Vagina (tissue), 2 donors: ENCODE measurements at places on chromosomes 4 and X.

- no peak for DNase-seq
These were observed 6.2 kb downstream of the NAT8L start for GRCh38 chr4:2065106-2065930.

DNA sequence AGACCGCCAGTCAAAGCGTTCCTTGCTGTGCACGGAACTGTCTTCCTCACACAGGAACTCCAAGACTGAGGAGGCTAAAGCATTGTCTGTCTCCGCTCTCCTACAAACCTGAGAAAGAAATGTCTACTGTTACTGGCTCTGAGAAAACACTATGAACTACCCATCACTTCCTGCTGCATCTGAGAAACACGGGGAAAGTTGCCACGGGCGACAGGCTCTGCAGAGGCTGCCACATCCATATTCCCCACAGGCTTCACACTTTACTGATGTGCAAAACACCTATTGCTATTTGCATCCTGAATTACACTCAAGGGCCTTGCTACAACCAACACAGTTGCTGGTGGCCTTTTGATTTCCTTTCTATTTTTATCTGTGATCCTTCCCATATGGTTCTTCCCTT is 59.0 kb downstream of the AFAP1 start:
- no peak for DNase-seq

- DNase-seq, result no peak
These were observed 10.3 kb downstream of the CYP4V2 start for GRCh38 chr4:186201535-186202230.

GRCh38 chr4:20698382-20698781 is 1.9 kb upstream of the PACRGL start:
- DNase-seq, result no peak

DNA sequence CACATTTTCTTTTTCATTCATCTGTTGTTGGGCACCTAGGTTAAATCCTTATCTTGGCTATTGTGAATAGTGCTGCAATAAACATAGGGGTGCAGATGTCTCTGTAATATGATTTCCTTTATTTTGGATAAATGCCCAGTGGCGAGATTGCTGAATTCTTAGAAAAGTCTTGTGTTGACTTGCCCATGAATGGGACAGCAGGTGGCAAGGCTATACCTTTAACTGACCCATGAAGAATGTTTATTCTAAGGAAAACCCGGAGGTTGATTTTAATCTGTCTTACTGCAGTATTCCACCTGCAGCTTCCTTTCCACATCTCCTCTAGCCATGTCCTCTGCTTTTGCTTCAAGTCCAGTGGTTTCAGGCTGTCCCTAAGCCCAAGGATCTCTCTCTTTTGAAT is 220.6 kb downstream of the SNCA start:
- no peak for DNase-seq

DNA sequence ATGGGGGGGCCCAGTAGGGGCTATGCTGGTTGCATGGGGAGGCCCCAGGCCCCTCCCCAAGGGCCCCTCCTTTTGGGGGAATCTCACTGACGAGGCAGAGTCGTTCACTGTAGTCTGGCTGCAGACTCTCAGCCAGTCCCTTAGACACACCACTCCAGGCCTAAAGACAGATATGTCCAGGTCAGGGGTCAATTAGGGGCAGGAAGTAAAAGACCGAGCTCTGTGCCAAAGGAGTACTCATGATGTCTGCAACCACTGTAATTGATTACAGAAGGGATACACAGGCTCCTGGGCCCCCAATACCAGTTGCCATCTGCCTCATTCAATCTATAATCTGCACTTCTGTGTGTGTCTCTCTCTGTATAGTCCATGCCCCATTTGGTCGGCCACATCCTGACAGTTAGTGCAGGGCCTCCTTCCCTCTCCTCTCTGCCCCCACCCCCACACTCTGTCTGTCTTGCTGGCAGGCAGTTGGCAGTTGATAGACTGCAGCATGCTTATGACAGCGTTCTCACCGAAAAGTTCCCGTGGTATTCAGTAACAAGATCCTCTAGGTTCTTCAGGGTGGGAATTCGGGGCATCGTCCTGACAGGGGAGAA is 1.3 kb upstream of the CXorf65 start:
- DNase-seq, result no peak

- DNase-seq, result no peak
These were observed 119.9 kb downstream of the ASMT start for GRCh38 chrX:1734806-1735205.

DNA sequence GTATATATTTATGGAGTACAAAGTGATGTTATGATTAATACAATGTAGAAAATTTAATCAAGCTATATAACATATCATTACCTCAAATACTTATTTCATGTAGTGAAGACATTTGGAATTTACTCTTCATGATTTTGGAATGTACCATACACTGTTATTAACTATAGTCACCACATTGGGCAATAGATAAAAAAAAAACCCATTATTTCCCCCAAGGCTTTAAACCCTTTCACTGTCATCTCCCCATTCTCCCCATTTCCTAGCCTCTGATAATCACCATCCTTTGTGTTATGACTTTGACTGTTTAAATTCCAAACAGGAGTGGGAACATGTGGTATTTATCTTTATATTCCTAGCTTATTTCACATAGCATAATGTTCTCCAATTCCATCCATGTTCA is 2189.1 kb upstream of the AGA start:
- no peak for DNase-seq

- no peak for DNase-seq
These were observed 186.4 kb downstream of the PPP4R3C start for GRCh38 chrX:27276751-27277150.

DNA sequence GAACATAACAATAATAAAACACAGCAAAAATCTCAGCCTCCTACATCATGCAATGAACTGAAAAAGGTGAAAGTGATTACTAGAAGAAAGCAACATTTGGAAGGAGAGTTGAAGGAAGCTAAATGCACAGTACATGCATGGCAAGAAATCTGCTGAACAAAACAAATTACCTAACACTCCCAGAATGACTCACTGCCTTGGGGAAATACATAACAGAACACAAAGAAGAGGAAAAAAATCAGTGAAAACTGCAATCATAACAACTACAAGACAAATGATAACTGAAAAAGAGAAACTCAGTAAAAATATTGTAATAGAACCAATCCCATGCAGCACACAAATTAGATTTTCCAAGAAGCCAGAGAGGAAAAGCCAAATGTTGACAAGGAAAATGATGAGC is 1513.2 kb downstream of the ARAP2 start:
- DNase-seq, result no peak

DNA sequence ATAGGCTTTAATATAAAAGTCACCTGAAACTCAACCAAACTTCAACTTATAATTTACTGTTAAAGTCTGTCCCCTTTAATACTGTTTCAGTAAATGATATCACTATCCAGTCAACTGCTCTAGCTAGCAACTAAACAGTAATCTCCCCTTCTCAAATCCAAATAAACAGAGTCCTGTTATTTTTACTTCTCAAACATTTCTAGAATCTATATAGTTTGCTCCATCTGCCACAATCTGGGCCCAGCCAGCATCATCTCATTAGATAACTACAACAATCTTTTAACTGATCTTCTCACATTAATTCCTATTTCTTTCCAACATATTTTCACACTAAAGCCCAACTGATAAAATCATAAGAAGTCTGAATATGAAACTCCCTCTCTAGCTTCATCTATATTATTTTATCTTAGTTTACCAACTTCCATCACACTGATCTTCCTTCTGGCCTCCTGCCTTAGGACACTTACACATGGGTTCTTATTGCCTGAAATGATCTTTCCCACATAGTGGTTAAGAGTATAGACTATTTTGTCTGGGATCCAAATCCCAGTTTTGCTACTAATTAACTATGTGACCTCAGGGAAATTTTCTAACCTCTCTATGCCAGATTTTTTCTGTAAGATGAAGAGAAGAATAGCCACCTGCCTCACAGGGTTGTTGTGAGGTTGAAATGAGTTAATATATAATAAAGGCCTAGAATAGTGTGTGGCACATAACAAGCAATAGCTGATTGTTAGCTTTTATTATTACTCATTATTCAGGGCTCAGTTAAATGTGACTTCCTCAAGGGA is 18.6 kb downstream of the TBCK start:
- no peak for DNase-seq

GRCh38 chrX:22105231-22105630 is 73.1 kb downstream of the PHEX start:
- no peak for DNase-seq

- DNase-seq, result no peak
These were observed 38.8 kb downstream of the REPS2 start for GRCh38 chrX:16985286-16985685.

GRCh38 chr4:124278477-124278876 is 434.1 kb downstream of the ANKRD50 start:
- DNase-seq, result no peak

DNA sequence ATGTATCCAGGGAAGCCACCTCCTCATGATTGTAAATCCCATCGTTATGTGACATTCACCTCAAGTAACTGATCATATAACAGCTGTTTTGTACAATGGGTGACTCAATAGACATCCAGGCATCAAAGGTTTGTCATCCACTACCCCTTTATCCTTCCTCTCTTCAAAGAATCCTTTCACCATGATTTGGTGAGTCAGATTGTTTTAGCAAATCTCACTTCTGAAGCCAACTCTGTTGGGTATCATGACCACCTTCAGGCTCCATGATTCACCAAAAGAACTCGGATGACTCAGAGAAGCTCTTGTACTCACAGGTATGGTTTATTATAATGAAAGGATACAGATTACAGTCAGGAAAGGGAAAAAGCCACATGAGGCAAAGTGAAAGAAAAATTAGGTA is 132.1 kb downstream of the PWWP3B start:
- no peak for DNase-seq

DNA sequence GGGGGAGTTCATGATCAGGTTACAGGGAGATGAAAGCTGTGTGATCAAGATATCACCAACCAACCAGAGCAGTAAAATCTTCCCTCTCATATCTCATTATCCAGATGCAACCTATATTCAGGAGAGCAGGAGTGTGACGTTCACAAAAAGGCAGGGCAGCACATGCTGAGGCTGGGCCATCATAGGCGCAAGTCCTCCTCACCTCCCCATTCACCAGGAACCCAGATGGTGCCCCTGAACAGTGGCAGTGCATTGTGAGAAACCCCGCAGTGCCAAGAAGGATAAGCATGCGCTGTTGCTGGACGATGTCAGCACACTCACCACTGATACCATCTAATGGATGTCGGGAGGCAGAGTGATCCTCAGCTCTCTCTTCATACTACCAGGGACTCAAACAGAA is 170.9 kb downstream of the COL25A1 start:
- DNase-seq, result no peak

- no peak for DNase-seq
These were observed 68.4 kb downstream of the USP38 start for GRCh38 chr4:143253166-143253565.

- no peak for DNase-seq
These were observed 230.7 kb downstream of the GPC3 start for GRCh38 chrX:133754657-133755056.

DNA sequence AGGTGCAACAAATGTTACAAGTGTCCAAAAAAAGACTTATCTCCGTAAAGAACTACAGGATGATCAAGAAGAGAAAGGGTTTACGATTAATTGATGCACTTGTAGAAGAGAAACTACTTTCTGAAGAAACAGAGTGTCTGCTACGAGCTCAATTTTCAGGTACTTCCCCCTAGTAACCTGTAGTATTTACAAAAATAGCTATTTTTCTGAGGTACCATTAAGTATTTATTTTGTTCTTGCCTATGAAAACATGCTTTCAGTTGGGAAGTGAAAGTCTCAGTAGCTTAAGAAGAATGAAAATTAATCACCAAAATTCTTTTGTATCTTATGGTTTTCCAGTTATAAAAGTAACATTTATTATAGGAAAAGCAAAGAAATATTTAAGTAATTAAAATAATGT is 5.9 kb downstream of the THAP9 start:
- DNase-seq, result no peak

- no peak for DNase-seq
These were observed 10.8 kb downstream of the FTHL17 start for GRCh38 chrX:31061091-31061490.

DNA sequence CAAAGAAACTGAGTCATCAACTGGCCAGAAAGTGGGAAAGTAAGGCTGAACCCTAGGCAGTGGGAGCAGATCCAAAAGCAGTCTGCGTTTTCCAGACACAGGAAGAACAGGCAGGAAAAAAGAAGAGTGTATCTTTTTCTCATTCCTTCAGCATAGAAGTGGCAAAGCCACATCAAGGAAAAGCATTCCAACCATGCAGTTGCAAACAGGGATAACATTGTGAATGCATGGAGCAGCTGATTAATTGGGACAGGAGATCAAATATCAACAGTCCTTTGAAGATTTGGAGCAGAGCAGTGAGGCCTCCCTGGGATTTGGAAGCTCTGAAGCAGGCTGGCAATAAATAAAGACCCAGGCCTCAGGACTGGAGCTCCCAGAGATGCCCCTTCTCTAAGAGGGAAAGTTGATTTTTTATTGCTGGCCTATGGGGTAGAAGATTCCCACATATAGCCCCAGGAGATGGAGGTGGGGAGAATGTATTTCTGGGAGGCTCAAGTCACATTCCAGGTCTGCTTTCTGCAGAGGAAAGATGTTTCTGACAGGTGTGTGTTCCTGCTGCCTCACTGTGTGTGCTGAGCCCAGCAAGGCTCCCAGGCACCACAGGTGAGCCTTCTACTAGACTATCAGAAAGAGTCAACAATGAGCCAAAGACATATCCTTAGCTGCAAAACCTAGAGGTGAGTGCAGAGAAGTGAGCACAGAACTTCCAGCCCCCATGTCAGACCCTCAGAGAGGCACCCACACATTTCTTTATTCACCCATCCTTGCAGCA is 222.5 kb downstream of the RAB28 start:
- no peak for DNase-seq

GRCh38 chr4:182825003-182825402 is 92.2 kb downstream of the DCTD start:
- DNase-seq, result no peak

GRCh38 chrX:46722742-46723568 is 36.0 kb downstream of the SLC9A7 start:
- no peak for DNase-seq

DNA sequence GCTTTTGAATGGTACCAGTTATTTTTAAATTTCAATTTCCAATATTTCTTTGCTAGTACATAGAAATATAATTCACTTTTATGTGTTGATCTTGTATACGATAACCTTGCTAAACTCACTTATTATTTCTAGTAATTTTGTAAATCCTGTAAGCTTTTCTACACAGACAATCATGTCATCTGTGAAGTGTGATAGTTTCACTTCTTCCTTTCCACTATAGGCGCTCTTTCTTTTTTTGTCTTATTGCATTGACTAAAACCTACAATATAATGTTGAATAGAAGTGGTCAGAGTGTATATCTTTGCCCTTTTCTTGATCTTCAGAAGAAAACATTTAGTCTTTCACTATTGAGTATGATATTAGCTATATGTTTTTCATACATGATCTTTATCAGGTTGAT is 76.6 kb downstream of the ZNF182 start:
- no peak for DNase-seq

GRCh38 chrX:109886122-109886761 is 116.7 kb upstream of the TMEM164 start:
- no peak for DNase-seq

GRCh38 chrX:136166221-136166855 is 19.0 kb downstream of the FHL1 start:
- no peak for DNase-seq
